NCI-H748 treated with DMSO at 0.1 percent for 48 hours (cell line): ENCODE measurements at places on chromosomes 7 and 10.
A peak's percentile ranks its signal among the peaks of the same experiment; 100 is the strongest.

- DNase-seq = no peak
These were observed 2.7 kb upstream of the ARL4A start for GRCh38 chr7:12684733-12685132.

DNA sequence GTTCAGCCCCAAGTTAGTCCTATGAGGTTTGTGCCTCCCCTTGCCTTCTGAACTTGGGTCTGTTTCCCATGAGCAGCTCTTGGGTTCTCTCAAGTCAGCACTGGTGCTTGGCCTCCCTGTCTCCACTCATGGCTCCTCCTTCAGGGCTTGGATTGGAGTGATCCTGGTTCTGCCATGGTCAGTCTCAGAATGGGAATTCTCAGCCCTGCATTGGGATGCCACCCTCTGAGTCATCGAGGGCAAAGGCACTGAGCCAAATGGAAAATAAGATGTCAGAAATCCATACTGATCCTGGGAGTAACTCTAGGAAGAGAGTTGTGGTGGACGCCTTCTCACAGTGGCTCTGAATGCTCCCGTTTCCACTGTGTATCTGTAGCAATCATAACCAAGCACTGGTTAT, 233.4 kb upstream of the HABP2 start:
- DNase-seq = no peak

GRCh38 chr10:133278577-133279265, 2.1 kb upstream of the ADAM8 start:
- DNase-seq = no peak

GRCh38 chr10:50605269-50605950, 18.3 kb downstream of the SGMS1 start:
- DNase-seq = no peak

- no peak for DNase-seq
These were observed 15.3 kb upstream of the AKR1C1 start for GRCh38 chr10:4947635-4948596.

DNA sequence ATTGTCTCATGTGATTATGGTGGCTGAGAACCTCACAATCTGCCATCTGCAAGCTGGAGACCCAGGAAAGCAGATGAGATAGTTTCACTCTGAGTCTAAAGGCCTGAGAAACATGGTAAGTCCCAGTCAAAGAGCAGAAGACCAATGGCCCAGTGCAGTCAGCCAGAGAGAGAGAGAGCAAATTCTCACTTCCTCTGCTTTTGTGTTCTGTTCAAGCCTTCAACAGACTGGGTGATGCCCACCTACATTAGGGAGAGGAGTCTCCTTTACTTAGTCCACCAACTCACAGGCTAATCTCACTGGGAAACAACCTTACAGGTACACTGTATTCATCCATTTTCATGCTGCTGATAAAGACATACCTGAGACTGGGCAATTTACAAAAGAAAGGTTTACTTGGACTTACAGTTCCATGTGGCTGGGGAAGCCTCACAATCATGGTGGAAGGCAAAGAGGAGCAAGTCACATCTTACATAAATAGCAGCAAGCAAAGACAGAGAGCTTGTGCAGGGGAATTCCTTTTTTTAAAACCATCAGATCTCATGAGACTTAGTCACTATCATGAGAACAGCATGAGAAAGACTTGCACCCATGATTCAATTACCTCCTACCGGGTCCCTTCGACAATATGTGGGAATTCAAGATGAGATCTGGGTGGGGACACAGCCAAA, 4.7 kb upstream of the FRMPD2 start:
- DNase-seq = no peak

DNA sequence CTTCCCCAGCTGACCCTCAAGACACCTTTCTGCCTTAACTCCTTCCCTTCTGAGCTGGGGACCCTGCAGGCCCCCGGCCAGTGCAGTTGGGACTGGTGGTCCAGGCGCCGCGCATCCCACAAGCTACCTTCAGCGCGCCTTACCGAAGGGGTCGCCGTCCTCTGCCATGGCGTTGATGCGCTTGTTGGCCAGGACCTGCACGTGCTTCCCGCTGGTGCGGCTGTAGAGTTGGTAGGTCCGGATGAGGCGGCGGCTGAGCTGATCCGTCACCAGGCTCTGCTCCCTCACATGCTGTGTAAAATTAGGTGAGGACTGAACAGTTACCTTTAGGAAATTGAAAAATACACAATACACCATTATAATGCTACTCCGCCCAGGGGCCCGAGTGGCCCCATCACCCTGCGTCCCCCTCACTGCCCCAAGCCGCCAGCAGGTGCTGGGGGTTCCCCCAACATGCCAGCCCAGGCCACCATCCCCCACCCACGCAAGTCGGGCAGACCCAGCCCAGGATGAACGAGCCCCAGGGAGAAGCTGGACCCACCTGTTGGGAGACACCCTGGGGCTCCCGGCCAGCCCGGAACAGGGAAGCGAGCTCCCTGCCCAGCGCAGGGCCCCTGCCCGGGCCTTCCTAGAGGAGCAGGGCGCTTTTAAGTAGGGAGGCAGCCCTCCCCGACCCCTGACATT, 1.2 kb downstream of the FGF8 start:
- no peak for DNase-seq

DNA sequence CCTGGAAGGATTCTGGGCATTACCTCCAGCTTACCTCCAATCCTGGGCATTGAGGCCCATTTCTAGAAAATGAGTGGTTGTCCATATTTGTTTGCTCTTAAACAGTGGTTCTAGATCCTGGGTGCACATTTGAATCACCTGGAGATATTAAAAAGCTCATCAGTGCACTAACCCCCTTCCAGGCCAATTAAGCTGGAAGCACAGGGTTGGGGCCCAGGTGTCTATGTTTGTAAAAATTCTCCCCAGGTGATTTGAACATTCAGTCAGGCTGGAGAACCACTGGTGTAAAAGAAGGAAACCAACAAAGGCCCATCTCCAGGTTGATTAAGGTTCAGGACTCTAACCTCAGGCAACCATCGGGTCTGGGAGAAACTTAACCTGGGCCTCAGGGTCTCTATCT, 102.6 kb upstream of the NANOS1 start:
- no peak for DNase-seq

DNA sequence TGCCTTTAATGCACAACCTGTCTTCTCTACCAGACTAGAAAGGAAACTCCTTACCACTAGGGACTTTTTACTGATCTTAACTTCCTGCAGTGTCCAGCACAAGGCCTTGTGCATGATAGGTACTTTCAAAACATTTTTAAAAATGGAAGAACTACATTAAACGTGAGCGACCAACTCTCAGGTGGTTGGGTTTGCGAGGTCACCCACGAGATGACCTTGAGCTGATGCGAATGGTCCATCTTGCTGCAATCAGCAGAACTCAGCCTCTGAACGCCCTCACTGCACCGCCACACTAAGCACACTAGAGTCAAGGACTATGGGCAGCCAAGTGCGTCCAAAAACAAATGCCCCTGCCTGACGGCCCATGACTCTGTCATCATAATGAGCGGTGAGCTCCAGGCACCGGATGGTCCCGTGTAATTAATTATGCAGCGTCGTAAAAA, 34.9 kb upstream of the PTF1A start:
- no peak for DNase-seq

- DNase-seq = no peak
These were observed 77.6 kb downstream of the DENND2A start for GRCh38 chr7:140562926-140563481.

- DNase-seq = no peak
These were observed 229.2 kb downstream of the GPAM start for GRCh38 chr10:111954386-111954785.

DNA sequence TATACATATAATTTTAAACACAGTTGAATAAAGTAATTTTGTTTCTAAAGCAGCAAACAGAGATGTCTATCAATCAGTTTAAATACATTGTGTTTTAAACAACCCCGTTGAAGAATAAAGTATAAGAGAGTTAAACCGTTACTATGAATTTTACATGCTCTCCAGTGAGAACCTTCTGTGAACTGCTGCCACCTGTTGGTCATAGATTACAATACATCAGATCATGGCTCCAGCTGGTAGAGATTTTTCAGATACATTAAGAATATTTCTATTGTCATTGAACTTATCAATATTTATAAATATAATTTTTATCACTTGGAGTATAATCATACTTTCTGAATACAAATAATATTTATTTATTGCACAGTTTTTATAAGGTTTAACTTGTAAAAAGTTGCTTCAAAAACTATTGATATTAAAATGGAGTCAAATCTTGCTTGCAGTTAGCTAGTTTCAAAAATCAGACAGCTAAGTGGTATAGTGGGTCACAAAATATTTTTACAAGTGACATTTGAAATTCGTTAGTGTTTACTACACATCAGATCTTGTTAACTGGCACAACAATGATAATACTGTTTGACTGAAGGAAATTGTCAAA, 561.2 kb upstream of the PHF14 start:
- DNase-seq = peak; percentile 55

- DNase-seq = no peak
These were observed 208.6 kb upstream of the MGMT start for GRCh38 chr10:129258283-129258923.

DNA sequence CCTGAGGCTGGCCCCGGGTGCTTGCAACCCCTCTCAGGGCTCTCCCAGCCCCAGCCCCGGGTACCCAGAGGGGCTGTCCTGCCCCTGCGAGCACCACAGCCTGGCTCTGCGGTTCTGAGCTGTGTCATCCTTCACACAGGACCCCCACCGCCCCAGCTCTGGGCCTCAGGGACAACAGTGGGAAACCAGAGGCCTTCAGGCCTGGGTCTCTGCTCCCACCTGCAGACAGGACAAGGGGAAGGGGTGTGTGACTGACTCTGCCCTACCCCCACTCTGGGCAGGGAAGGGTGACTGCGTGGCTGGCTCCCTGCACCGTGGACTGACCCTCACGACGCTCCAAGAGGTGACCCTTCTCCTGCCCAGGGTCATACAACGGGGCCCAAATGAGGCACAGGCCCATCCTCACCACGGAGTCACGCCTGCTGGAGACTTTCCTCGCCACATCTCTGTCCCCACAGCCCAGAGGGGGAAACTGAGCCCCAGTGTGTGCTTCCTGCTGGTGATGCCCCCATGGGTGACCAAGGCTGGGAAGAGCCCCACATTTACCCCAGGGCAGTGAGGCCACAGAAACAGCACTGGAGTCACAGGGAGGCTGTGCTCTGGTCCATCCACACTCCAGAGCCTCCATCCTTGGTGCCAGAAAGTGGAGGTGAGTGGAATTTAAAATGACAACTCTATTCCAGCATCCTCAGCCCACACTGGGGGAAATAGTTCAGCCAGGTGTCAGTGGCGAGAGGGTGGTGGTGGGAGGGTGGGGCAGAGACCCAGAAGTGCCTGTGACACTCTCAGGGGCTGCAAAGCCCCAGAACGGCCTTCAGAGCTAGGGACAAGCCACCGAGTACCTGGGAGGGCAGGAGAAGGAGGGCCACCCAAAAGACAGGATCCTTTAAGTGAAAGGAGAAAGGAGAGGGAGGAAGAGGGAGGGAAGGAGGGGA, 13.6 kb downstream of the CAMK2B start:
- DNase-seq = no peak

DNA sequence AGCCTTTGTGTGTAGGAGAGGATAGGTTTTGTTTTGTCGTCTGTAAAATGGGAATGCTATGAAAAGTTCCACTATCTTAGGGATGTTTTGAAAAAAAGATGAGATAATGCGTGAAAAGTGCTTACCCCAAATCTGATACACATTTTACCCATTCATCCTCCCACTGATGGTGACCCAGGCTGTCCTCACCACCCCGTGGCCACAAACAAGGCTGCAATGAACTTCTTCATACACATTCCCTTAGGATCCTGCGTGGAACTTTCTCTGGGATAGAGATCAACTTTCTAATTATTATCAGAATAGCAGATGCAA, 399 bp upstream of the OGDHL start:
- no peak for DNase-seq

GRCh38 chr10:105644978-105645377, 1003.9 kb downstream of the SORCS3 start:
- no peak for DNase-seq

DNA sequence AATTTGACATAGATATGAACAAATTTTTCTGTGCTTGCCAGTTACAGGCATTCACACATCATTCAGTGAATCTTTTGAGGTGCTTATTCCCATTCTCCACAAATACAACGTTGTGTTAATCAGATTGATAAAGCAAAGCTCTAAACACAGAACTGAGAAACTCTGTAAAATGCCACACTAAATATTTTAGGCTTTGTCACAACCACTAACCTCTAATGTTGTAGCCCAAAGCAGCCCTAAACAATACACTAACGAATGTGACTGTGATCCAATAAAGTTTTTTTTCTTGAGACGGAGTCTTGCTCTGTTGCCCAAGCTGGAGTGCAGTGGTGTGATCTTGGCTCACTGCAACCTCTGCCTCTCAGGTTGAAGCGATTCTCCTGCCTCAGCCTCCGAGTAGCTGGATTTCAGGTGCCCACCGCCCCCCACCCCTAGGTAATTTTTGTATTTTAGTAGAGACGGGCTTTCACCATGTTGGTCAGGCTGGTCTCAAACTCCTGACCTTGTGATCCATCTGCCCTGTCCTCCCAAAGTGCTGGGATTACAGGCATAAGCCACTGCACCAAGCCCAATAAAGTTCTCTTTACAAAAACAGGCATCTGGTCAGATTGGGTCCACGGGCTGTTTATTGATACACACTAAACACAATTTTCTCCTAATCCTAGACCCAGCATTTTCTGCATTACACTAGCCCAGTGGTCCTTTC, 6.9 kb downstream of the CYCS start:
- no peak for DNase-seq

DNA sequence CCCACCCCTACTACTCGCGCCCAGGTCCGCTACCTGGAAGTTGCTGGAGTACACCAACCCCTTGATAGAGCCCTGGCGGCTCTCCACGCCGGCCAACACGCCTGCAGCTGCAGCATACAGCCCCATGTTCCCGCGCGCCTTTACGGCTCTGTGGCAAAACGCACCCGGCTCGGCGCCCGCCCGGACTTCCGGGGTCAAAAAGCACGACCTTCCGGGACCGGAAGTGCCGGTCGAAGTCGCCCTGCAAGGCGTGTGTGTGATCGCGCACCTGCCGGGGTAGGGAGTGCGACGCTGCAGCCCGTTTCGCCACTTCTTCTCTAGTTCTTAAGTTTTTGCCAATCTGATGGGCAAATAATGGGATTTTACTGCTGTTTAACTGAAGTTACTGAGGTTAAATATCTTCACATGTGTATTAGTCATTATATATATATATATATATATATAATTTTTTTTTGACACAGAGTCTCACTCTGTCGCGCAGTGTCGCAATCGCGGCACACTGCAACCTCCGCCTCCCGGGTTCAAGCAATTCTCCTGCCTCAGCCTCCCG, at the start of gene NSUN5:
Gene NSUN5 (minus strand): TSS at position 162 of the 550 bp plus-strand sequence. CDS start 36 bp downstream, at position 126.
- DNase-seq = no peak

- no peak for DNase-seq
These were observed 5.6 kb downstream of the CCSER2 start for GRCh38 chr10:84333864-84334451.

- no peak for DNase-seq
These were observed 38.8 kb downstream of the DLG5 start for GRCh38 chr10:77887631-77888355.
